ENCODE measurements at places on chromosomes 12 and 14.

GRCh38 chr14:32304296-32304695 lies 24.8 kb upstream of the AKAP6 start:
- no peak for DNase-seq

GRCh38 chr12:48160046-48160445 lies 2.7 kb upstream of the ASB8 start:
- DNase-seq, result no peak

- DNase-seq, result no peak
Observed at GRCh38 chr12:43973993-43974392, 138.1 kb downstream of the TMEM117 start.

GRCh38 chr14:52551696-52552062 lies 626 bp downstream of the TXNDC16 start:
- no peak for DNase-seq

DNA sequence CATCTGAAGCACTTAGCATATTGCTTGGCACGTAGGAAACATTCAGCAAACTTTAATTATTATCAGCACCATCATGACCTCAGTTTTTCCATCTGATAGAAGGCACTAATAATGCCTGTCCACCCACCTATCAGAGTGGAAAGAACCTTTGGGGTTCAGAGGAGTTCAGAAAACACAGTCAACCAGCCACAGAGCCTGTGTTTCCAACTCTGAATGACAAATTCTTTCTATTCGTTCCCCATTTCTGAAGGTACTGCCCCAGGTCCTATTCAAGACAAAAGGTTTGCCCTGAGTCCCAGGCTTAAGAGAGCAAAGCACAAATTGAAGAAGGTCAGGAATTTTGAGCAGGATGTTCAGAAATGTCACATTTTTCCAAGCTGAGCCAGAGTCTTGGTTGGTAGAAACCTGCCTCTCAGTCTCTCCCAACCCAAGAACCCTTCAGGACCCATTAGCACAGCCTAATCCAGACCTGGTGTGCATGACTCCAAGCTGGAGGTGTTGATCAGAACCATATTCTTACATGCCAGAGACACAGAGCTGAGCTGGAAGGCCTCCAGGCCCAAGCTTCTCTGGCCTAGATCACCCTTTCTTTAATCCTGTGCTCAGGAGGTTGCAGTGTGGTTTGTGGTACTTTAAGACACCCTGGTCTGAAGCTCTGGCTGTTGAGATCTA lies 114.4 kb downstream of the TBX5 start:
- DNase-seq, result no peak

GRCh38 chr14:67837011-67837624 lies 17.5 kb downstream of the RAD51B start:
- peak; percentile 42 for DNase-seq

DNA sequence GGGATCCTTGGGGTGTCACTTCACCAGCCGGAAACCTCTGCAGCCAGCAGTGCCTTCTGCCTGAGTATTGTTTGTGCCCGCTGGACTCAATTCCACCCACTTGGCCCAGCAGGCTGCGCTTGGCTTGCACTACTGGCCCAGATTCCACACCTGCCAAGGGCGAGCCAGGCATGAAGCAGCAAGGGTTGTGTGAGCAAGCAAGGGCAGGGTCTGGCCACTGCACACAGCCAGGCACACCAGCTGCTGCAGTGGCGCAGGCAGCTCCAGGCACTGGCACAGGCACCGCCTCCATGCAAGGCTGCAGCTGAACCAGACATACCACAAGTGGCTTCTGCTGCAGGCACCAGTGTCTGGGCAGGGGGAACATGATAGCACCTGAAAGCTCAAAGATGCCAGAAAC lies 99.5 kb downstream of the NUAK1 start:
- DNase-seq, result no peak
